ENCODE measurements at places on chromosomes 11 and 22.

DNA sequence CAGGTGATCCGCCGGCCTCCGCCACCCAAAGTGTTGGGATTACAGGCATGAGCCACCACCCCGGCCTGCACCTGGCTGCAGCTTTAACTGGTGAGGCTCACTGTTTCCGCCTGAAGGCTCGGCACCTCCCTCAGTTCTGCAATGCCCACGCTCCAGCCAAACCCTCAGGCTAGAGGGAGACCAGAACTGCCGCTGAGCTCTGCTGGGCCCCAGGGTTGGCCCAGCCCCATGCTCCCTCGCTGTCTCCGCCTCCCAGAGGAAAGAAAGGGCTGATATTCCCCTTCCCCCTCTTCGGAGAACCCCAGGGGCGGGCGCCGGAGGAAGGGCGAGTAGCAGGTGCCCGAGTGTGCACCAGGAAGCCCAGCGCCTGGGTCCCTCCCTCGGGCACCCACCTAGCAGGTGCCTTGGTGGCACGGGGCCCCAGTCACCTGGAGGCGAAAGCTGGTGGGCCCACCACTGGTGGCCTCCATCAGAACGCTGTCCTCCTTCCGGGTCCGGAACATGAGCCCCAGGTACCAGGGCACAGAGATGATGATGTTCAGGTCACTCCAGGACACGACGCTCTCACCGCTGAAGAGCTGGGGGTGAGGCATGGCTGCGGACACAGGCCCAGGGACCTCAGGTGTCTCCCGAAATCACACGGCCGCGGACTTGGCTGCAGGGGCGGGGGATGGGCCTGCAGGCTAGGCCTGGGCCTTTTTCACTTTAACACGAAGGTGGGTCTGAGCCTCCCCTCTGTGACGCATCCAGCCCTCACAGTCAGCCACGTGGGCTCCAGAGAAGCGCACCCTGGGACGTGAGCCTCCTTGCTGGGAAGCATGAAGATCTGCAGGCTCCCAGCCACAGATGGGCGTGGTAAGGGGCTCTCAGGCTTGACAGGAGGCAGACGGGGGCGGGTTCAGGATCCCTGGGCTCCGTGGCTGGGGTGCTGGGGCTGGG, 73.3 kb downstream of the TRMU start:
- no peak for DNase-seq

DNA sequence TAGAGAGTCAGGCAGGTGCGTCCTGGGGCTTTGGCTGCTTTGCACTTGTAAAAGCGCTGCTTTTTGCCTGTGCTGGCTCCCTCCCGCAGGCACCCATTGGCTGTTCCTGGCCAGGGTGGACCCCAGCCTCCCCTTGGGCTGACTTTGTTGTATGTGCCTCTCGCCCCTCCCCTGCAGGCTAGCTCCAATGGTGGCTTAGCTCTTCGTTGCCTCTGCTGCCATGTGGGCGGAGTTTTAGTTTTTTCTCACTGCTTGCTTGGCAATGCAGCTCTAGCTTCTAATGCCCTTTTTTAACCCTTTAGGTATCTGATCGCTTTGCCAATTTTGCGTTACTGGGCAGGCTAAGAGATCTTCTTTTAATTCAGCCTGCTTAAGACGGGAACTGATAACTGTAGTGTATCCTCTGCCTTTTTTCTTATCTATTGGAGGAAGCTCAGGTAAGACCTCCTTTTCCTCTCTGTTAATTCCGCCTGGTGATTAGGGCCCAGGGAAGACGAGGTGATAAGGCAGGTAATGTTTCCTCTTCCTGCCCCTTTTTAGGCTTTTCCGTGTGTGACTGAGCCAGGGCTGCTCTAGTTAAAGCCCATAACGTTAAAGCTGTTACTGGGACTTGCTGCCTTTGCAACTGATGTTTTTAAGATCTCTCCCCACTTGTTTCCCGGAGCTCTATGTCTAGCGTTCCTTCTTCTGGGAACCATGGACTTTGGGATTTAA, 11.7 kb upstream of the GLYATL1 start:
- DNase-seq: no peak

DNA sequence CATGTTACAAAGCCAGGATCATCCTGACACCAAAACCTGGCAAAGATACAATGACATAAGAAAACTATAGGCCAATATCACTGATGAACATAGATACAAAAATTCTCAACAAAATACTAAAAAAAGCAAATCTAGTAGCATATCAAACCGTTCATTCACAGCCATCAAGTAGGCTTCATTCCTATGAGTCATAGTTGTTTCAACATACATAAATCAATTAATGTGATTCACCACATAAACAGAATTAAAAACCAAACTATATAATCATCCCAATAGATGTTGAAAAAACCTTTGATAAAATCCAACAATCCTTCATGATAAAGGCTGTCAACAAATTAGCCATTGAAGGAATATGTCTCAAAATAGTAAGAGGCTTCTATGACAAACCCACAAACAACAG, 1007.2 kb upstream of the RAG2 start:
- no peak for DNase-seq

- no peak for DNase-seq
Measured at GRCh38 chr11:15821451-15821850, 534.9 kb downstream of the SOX6 start.

- no peak for DNase-seq
Measured at GRCh38 chr11:73275381-73275750, 3.2 kb downstream of the P2RY6 start.

DNA sequence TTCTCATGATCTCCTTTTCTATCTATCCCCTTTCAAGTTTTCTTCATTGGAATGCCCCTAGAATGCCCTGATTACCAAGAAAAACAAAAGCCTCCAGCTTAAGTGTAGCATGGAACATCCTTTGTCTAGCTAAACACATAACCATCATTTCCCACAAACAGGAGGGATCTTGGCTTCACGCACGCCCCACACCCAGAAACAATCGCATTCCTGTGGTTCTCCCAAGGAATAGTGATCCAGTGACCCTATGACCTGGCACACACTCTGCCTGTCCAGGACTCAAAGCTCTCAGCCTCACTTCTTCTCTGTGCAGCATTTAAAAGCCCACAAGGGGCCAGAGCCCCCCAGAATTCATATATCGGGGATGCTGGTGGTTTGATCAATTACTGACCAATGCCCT, 9.3 kb upstream of the POU2AF1 start:
- DNase-seq: no peak
